ENCODE measurements at places on chromosomes 7 and 10. TPM values are rescaled to one million over a fixed set of nuclear protein-coding genes. Genes with fewer than 3 reads are reported as not detected.
A peak's percentile ranks its signal among the peaks of the same experiment; 100 is the strongest.

- DNase-seq: no peak
Observed at GRCh38 chr7:142539901-142540300, 209.4 kb upstream of the PRSS1 start.

DNA sequence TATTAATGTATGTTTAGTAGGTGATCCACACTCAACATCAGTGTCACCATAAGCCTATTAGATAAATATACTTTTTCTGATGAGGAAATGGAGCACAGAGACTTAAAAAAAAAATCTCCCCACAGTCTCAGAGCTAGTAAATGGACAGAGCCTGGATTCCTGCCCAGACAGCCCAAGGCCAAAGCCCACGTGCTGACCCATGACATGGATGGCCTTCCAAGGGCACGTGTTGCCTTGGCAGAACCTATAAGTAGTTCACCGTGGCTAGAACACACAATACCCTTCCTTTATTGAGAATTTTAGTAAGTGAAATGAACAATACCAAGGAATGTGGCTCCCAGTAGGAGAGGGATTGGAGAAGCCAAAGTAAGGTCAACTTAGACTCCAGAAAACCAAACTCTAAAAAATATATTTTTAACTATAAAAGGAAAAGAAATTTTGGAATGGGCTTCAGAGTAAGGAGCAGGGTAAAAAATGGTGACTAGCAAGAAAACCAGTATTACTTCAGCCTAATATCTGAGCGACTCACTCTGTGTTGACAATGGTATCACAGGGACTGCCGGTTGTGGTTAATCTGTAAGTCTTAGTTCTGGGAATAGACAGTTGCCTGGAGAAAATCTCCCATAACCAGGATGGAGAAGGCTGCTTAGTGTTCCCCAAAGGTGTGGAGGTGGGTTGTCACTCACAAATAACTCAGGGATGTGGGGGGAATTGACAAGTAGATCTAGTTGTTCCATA is 223.0 kb downstream of the SORCS1 start:
- peak; percentile 81 for DNase-seq

DNA sequence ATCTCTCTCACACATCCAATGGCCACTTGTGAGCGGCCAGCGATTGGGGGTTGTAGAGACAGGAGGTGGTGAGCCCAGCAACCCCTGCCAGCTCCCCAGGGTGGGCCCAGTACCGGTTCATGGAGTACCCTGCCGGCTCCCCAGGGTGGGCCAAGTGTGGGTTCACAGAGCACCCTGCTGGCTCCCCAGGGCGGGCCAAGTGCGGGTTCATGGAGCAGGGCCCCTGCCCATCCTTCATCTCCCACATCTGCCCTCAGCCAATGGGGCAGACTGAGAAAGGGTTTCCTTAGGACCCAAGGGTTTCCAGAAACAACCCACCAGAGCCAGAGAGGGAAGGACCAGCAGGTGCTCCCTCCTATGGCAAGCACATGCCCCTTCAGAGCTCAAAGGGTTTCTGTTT is 21.4 kb upstream of the SLIT1 start:
- peak; percentile 26 for DNase-seq

ACTL6B gene
- not detected for total RNA-seq
